ENCODE measurements at places on chromosomes 1 and 21.
A peak's percentile ranks its signal among the peaks of the same experiment; 100 is the strongest.

GRCh38 chr1:214234635-214235025 lies 46.3 kb upstream of the SMYD2 start:
- DNase-seq: no peak

GRCh38 chr1:55035904-55036303 lies 3.4 kb upstream of the PCSK9 start:
- peak; percentile 51 for DNase-seq

- no peak for DNase-seq
Observed at GRCh38 chr1:65995336-65995735, 202.6 kb downstream of the PDE4B start.

GRCh38 chr1:202045705-202046104 lies 35.3 kb downstream of the ELF3 start:
- DNase-seq: no peak

GRCh38 chr1:33178836-33179439 lies 2.9 kb downstream of the TRIM62 start:
- no peak for DNase-seq

DNA sequence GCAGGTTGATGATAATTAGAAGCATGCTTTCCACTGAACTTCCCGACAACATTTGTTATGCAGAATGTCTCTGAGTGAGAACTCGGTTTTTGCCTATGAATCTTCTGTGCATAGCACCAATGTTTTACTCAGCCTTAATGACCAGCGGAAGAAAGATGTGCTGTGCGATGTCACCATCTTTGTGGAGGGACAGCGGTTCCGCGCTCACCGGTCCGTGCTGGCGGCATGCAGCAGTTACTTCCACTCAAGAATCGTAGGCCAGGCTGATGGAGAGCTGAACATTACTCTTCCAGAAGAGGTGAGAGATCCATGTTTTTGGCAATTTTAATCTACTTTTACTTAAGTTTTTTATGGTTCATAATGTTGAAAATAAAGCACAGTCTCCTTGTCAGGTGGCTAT lies 22.5 kb downstream of the BACH1 start:
- DNase-seq: no peak

Data from inflammatory macrophage (primary cell).